HT-29 (cell line): ENCODE measurements at places on chromosomes 1 and 21.

DNA sequence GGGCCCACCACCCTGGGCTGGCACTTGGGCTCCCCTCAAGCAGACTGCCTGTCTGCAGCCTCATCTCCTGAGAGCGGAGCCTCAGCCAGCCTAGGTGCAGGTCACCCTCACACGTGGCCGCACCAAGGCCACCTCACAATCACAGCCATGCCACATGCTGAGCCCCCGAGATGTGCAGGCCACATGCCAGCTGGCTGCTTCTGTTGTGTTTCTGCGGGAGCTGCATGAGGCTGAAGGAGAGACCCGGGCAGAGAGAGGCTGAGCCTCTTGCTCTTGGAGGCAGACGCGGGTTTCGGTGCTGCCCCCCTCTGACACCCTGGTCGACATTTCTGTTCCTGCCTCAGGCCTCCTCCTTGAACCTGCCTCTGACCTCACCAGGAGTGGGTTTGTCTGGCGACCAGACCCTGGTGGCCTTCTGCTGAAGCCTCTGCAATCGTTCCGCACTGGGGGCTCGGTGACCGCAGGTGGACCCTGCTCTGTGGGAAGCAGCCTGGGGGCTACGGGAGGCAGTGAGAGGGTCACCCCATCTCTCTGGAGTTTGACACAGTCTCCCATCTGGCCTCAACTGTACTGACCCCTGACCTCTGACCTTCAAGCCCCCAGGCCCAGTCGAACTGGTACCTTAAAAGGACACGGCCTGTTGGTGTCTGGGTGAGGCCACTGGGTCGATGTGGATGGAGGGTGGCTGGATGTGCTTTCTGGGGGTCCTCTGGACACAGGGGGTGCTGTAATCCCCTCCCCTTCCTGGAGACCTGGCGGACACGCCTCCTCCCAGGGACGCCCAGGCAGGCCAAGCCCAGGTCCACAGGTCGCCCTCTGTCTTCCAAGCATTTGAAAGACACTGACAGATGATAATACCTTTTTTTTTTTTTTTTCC, 13.0 kb upstream of the C1orf174 start:
- DNase-seq: no peak

- peak; percentile 66 for DNase-seq
These were observed 43.3 kb downstream of the LRRC53 start for GRCh38 chr1:74468982-74469603.

GRCh38 chr1:9410737-9411297, 118.1 kb downstream of the SPSB1 start:
- peak; percentile 24 for DNase-seq

- DNase-seq: no peak
These were observed 12.0 kb downstream of the MDM4 start for GRCh38 chr1:204528241-204528640.

- DNase-seq: no peak
These were observed 74.2 kb downstream of the UBE4B start for GRCh38 chr1:10106756-10107475.

GRCh38 chr1:110615548-110616130, 9.5 kb upstream of the KCNA2 start:
- DNase-seq: peak; percentile 68

- no peak for DNase-seq
These were observed 183.1 kb upstream of the IVNS1ABP start for GRCh38 chr1:185500001-185500626.

DNA sequence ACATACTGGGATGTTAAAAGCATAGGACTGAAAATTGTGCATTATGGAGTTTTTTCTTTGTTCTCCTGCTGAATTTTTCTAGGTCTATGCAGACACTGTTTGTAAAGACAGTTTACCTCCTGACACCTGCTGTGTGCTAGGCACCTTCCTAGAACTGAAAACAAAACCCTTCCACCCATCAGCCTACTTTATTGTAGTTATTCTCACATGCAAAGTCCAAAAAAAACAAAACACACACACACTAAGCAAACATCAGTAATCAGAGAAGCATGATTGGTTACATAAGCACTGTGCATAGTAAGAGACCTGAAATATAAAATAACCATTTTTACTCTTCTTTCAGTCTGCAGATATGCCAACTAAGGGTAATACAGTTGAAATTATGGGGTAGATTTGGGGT, 195.1 kb downstream of the CRB1 start:
- DNase-seq: no peak

DNA sequence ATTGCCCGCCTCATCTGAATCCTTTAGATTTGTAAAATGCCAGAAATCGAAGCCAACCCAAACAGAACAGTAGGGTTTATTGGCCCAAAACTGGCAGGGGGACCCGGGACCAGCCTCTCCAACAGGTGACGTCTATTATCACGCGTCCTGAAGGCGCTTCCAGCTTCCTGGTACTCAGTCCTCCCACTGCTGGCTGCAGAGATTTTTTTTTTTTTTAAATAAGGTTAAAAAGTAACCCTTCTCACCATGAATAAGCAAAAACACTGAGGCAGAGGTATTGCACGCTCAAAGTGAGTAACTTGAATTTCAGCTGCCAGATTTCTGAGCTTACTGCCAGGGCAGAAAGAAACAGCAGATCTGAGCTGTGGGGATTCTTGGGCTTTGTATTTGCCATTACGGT, 54.4 kb upstream of the GCLM start:
- no peak for DNase-seq
